Vagina (tissue), 2 donors: ENCODE measurements at places on chromosomes 16 and 17.

- no peak for DNase-seq
These were observed 11.5 kb downstream of the EPOP start for GRCh38 chr17:38663125-38663751.

- DNase-seq, result no peak
These were observed 49.2 kb upstream of the CBFA2T3 start for GRCh38 chr16:89026121-89026612.

DNA sequence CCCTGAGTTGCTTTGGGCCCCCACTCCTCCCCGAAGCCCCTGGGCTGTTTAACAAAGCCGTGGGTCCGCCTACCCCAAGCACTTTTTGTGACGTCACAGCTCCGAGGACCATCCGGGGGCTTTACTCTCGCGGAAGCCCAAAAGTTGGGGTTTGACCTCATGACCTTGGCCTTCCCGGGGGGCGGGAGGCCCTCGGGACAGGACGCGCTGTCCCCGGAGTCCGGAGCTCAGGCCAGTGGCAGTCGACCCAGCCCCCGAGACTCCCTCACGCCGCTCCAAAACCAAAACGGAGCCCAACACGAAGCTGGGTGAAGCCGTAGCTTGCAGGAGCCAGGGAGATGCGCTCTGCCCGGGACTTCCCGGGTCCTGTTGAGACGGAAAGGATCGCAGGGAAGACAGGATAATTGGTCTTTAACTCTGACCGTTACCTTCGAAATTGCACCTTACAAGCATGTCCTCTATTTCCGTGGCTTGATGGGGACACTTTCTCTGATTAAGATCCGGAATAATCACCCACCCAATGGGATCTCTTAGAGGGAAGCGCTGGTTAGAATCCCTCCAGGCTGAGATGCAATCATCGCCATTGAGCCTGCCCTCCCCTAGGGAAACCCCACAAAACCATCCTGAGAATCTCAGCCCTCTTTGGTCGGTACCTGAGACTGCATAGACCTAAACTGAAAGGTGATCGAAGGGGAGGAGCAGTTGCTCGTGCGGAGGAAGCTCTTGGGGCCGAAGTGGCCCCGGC is 4.9 kb upstream of the SOX9 start:
- no peak for DNase-seq

GRCh38 chr17:17566896-17567513 is 24.5 kb downstream of the PEMT start:
- no peak for DNase-seq

DNA sequence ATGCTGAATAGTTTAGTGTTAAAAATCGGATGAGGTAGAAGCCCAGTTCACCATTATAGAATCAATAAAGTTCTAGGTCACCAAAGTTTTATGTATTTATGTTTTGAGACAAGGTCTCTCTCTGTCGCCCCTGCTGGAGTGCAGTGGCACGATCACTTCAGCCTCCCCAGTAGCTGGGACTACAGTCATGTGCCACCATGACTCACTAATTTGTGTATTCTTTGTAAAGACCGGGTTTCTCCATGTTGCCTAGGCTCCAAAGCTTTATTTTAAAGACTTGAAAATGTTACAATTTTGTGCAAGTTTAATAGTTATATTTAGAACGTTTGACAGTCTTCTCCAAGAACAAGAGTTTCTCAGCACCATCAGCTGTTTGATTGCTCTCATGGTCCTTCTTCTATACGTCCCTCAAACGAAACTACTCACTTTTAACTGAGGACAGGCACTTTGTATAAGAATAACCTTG is 32.1 kb downstream of the NDE1 start:
- DNase-seq, result no peak

DNA sequence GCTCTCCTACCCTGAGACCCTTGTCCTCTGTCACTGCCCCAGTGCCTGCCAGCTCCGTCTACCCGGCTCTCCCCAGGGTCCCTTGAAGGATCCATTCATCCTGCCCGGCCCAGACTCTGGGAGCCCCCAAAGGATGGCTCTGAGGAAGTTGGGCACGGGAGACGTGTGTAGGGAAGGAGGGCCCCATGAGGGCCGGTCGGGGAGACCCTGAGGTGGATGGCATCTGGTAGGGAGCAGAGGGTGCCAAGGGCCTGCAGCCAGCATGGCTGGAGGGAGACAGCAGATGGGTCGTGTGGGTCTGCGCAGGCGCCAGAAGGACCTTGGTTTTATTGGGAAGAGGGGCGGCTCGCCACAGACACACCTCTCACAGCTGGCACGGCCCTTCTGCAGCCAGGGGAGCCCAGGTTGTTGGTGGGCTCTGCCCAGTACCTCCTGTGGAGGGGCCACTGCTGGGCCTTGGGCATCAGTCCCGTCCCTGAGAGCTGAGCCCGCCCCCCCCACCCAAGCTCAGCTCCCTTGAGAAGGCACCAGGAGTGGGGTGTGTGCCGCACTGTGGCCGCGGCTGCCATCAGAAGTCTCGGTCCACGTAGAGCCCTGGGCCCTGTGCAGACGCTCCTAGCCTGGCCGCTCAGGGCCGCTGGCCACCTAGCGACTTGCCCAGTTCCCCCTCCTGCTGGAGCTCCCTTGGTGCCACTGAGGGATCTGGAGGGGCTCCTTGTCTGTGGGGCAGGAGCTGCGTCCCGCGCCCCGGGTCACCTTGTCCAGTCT is 16.0 kb downstream of the KCTD5 start:
- no peak for DNase-seq

DNA sequence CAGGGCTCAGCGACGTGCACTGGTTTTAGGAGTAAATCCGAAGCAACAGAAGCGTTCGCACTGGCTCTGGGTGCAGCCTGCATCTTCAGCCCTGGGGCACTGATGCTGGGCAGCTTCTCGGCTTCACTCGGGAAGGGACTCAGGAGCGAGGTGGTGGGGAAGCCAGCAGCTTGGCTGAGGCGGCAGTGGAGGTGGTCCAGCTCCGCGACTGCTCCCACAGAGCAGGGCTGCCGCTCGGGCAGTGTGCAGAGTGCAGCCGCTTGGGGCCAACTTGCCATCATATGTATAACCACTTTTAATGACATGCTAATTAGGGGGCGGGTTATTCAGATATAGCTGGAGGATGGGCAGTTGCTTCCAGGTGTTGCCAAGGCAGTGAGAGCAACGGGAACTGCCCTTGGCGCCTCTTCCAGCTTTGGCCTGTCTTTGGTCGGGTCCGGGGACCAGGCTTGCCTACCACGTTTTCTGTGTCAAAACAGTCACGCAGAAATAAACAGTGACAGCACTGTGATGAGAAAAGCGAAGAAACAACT is 26.7 kb downstream of the METRNL start:
- no peak for DNase-seq

DNA sequence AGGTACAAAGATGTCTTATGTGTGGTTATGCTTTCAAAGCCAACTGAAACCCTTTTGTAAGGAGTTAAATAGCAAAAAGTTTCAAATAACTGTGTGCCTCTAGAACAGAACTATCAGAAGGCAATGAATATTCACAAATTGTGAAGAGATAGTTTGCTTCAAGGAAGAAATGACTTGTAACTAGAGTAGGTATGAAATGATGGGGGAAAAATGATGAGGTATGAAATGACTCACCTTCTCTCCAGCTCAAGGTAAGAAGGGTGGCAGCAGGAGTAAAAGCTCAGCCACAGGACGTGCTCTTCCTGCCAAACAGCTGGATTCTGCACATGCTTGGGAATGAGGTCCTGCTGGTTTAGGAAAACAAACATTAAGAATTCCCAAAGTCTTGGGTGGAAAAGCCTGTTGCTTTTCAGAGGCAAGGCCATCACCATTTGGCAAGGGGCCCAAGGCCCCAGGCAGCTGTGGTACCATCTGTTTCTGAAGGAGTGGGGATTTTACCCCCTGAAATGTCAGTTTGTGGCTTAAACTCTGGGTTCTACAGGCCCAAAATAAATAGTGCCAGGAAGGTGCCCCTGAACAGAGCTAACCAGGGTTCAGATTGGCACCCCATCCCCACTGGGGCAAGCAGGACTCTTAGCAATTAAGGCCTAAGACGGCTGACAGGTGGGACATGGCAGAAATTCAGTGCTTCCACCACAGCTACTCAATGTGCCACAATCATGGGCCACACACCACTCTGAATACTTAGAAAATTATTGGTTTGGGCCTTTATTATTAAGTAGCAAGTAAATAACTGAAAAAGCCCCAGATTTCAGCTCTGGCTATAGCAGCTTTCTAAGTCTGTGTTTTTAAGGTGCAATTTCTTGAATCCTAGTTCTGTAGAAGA is 13.3 kb downstream of the HERPUD1 start:
- DNase-seq, result no peak

DNA sequence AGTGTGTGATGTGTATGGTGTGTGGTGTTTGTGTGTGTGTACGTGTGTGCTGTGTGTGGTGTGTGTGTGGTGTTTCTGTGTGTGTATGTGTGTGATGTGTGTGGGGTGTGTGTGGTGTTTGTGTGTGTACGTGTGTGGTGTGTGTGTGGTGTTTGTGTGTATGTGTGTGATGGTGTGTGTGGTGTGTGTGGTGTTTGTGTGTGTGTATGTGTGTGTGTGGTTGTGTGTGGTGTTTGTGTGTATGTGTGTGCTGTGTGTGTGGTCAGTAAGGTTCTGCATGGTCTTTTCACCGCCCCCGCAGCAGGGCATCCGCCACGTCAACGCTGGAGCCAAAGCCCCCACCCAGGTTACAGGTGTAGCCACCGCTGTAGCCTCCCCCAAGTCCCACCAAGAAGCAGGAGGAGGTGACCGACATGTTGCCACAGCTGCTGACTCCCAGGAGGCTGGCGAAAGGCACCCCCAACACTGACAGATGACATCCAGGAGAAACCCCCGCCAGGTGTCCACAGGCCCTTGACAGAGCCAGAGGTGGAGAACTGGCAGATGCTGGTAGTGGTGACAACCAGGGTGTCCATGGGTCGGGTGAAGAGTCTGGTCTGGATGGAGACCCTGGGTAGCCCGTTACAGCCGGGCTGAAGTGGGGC is 9.3 kb upstream of the KRT17 start:
- DNase-seq, result no peak

GRCh38 chr16:907842-908241 is 62.9 kb downstream of the LMF1 start:
- DNase-seq, result no peak

- no peak for DNase-seq
These were observed 3.7 kb downstream of the NUBP2 start for GRCh38 chr16:1786242-1787055.

DNA sequence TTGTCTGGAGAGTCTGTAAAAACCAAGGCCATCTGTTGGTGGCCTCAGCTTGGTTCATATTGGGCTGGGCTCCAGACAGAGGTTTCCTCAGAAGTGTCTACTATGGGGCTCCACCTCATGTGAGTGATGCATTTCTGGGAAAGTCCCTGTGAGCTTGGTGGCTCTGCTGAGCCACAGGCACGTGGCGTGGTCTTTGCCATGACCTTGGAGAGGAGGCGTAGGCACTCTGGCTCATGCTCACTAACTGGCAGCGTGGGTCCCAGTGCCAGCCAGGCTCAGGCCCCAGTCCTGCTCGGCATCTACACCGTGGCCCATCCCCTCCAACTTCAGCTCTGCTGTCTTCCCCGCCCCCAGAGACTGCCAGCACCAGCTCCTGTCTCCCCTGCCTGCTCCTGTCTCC is 10.7 kb upstream of the SMTNL2 start:
- no peak for DNase-seq

- no peak for DNase-seq
These were observed 108.2 kb upstream of the HS3ST2 start for GRCh38 chr16:22705799-22706198.

GRCh38 chr17:76278952-76279741 is 14.0 kb downstream of the UBALD2 start:
- peak; percentile 91 for DNase-seq

DNA sequence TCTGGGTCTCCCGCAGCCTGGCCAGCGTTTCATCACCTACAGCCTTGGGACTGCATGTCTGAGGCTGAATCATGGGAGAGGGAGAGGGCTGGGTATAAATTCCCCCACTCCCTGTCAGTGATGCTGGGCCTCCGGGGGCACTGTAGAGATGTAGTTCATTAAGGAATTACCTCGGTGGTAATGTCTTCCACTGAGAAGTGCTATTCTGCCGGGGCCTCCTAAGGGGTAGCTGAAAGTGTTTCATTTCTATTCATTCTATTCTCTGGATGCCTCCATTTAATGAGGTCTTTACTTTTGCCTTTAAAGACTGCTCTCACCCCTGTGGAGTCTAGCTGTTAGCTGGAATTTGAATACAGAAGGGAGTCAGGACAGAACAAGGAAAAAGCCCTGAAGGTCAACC is 116.4 kb upstream of the HS3ST4 start:
- no peak for DNase-seq

DNA sequence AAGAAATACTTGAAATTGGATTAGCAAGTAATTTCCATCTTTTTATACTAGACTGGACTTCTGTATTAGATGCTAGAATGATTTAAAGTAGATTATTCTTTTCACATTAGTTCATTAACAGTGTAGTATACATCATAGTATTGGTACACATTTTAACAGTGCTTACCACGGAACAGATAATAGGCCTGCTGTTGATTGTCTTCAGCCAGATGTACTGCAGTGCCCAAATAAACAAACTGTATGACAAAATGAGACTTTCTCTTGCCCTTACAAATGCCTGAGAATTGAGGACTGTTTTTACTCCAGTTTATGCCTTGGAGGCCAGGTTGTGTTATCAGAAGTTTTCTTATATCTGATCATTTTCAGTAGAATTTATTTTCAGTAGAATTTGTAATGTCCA is 631 bp downstream of the EVI2A start:
- no peak for DNase-seq

GRCh38 chr16:49441366-49441780 is 67.8 kb downstream of the C16orf78 start:
- no peak for DNase-seq
